ENCODE measurements at places on chromosomes 16 and 17. TPM values are rescaled to one million over a fixed set of nuclear protein-coding genes. Genes with fewer than 3 reads are reported as not detected.

- no peak for DNase-seq
- H3K27ac ChIP-seq: no peak overlapping the region
- H3K36me3 ChIP-seq: no peaks in the 10 kb centered on the region
- H3K4me1 ChIP-seq: peaks cover 15% of the 10 kb centered on the region
Observed at GRCh38 chr17:49978501-49978900, 9.5 kb downstream of the DLX4 start.

ERBB2 gene
- total RNA-seq: 92.5 TPM

FBXW10 gene
- total RNA-seq: 0.40 TPM

SLC5A11 gene
- total RNA-seq: not detected

DNA sequence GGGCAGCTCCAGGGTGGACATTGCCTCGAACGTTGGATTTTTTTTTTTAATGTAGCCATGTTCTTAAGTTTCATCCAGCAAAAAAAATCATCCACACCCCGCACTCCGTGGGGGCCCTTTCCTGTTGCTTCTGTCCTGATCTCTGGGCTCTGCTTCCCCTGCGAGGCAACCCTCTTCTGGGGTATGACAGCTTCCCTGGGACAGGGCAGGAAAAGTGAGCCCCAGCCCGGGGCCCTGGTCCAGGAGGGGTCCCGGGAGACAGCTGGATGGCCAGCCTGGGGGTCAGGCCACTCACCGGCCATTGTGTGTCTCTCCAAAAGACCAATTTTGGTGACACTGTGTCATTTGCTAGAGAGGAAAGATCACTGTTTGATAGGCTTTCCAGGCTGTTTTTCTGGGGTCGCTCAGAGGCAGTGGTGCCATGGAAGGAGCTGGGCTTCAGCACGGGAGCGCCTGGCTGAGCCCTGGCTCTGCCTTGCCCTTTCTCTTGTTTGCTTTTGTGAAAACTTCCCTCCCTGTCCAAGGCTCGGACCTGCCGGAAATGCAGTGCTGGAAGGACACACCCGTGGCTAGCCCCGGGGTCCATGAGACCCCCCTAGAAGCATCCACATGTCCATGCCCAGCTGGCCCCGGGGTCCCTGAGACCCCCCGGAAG lies 41.0 kb upstream of the CHMP6 start:
- H3K4me3 ChIP-seq: no peak overlapping the region
- H3K27ac ChIP-seq: no peak overlapping the region
- DNase-seq: no peak
- peaks cover 83% of the 10 kb centered on the region for H3K36me3 ChIP-seq

MT1G gene
- 1.7 TPM for total RNA-seq

- peaks cover 86% of the 10 kb centered on the region for H3K4me1 ChIP-seq
- H3K36me3 ChIP-seq: peaks cover 40% of the 10 kb centered on the region
- H3K27ac ChIP-seq: peak overlapping the region; percentile 33
- no peak overlapping the region for H3K4me3 ChIP-seq
- no peaks in the 10 kb centered on the region for H3K27me3 ChIP-seq
Observed at GRCh38 chr17:75478508-75478907, 22.1 kb downstream of the TMEM94 start.

GRCh38 chr16:1871974-1872635 lies at the start of gene MEIOB:
MEIOB (minus strand) TSS chr16:1872164; CDS start chr16:1868175, 3,989 bp downstream.
- no peaks in the 10 kb centered on the region for H3K36me3 ChIP-seq
- no peak within 1 kb of the TSS for H3K27ac ChIP-seq
- peaks cover 22% of the 10 kb centered on the region for H3K27me3 ChIP-seq
- peak; percentile 52 for DNase-seq

GRCh38 chr16:27405546-27406451 lies 3.8 kb downstream of the IL21R start:
- H3K4me3 ChIP-seq: no peak overlapping the region
- H3K36me3 ChIP-seq: no peaks in the 10 kb centered on the region
- H3K4me1 ChIP-seq: peaks cover 22% of the 10 kb centered on the region
- no peak overlapping the region for H3K27ac ChIP-seq

- H3K27ac ChIP-seq: no peak overlapping the region
- H3K36me3 ChIP-seq: peaks cover 9% of the 10 kb centered on the region
- peaks cover 31% of the 10 kb centered on the region for H3K4me1 ChIP-seq
- H3K4me3 ChIP-seq: peak overlapping the region; percentile 67
- peaks cover 7% of the 10 kb centered on the region for H3K27me3 ChIP-seq
Observed at GRCh38 chr17:63997341-63998048, 656 bp upstream of the PRR29 start.

DNA sequence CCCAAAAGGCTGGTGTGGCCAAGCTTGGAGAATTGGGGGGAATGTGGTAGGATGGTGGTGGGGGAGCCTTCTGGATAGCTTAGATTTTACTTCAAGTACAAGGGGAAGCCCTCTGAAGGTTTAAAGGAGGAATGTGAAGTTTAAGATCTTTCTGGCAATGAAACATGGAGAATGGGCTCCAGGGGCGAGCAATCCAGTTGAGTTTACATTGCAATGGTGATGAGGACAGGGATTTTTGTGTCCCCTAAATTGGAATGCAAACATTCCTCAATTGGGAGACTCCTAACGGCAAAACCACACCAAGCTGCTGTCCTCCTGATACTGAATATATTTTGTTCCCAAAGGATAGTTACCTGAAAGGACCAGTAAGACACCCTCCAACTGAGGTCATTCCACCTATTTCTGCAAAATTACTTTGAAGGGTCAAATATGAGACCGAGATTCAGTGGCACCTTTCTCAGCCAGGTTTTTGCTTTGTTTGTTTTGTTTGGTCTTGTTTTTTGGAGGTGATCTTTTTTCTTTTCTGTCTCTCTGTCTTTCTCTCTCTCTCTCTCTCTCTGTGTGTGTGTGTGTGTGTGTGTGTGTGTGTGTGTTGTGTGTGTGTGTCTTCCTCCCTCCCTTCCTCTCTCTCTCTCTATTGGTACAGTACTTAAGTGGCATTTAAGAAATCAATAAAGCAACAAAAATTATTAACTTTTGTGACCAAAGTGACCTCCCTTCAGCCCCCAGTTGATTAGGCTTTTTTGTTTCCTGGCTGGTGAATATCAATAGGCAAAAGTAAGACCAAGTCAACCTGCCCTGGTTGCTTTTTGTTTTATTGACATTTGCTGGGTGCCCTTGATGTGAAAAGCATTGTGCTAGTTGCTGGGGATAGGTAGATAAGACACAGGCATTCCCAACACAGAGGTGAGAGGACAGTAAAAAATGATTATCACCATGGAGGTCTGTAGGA lies 16.4 kb upstream of the TAT start:
- H3K4me3 ChIP-seq: no peak overlapping the region
- H3K27me3 ChIP-seq: no peaks in the 10 kb centered on the region
- H3K27ac ChIP-seq: no peak overlapping the region
- H3K36me3 ChIP-seq: no peaks in the 10 kb centered on the region
- H3K4me1 ChIP-seq: no peaks in the 10 kb centered on the region

GRCh38 chr16:598823-599739 lies 9.2 kb downstream of the RAB40C start:
- H3K27me3 ChIP-seq: no peaks in the 10 kb centered on the region
- H3K4me3 ChIP-seq: no peak overlapping the region
- DNase-seq: no peak

- no peak for DNase-seq
- H3K27me3 ChIP-seq: no peaks in the 10 kb centered on the region
- no peaks in the 10 kb centered on the region for H3K4me1 ChIP-seq
- no peaks in the 10 kb centered on the region for H3K36me3 ChIP-seq
Observed at GRCh38 chr17:51853857-51854256, 304.7 kb downstream of the CA10 start.

MILR1 gene
- 8.9 TPM for total RNA-seq

PRR35 gene
- total RNA-seq: not detected

DNA sequence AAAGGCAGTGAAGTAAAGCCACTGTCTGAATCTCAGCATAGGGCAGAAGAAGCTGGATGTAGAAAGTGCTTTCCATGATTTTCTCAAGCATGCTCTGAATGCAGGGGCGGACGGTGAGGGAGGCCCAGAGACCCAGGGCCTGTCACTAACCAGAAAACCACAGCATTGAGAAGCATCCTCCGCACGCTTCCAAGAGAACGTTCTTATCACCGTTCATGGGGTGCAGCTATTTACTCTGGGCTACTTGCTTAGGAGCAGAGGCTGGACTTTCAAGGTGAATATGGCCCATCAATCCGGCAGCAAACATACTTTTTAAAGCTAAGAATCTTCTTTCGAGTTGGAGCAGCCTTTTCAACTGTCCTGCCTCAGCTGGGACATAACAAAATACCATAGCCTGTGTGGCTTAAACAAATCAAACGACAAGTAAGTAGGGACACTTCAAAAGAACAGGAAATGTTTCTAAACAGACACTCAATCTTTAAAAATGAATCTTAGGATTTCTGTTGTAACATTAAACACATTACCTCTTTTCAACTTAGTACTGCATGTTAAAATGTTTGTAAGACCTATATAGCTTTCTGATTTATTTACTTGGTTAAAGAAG lies 46.5 kb upstream of the CDRT4 start:
- DNase-seq: no peak
- H3K27me3 ChIP-seq: no peaks in the 10 kb centered on the region
- H3K36me3 ChIP-seq: peaks cover 14% of the 10 kb centered on the region
- no peak overlapping the region for H3K4me3 ChIP-seq

DNA sequence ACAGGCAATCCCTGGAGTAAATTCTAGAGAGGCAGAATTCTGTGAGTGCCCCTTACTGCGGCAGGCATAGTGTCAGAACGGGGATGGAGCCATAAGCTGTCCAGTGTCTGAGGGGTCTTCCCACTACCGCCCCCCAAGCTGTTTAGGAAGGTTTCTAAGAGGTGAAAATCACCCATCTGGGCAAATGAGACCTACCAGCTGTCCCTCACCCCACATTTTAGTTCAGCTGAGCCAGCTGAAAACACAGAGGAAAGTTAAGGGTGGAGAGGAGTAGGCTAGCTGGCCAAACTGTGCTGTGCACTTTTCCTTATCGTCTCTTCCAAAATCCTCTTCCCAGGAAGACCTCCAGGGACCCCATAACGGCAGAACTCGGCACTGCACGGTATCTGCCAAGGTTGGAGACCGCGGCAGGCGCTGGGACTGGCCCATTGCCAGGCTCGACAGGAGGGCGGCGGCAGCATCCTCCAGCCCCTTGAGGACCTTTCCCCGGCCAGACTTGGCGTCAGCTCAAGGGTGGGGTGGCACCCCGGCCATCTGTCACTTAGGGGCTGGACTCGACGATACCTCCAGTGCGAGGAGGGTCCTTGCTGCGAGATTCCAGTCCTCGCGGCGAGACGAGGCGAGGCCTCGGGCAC lies 955 bp downstream of the ACLY start:
- H3K36me3 ChIP-seq: peaks cover 16% of the 10 kb centered on the region
- H3K27ac ChIP-seq: peak overlapping the region; percentile 96
- peak; percentile 71 for DNase-seq
- no peaks in the 10 kb centered on the region for H3K27me3 ChIP-seq

- H3K27me3 ChIP-seq: no peaks in the 10 kb centered on the region
- H3K36me3 ChIP-seq: peaks cover 90% of the 10 kb centered on the region
- no peak for DNase-seq
- H3K4me1 ChIP-seq: peaks cover 57% of the 10 kb centered on the region
- H3K27ac ChIP-seq: no peak overlapping the region
Observed at GRCh38 chr17:21005803-21006202, 37.0 kb downstream of the USP22 start.

- H3K27ac ChIP-seq: no peak overlapping the region
- H3K36me3 ChIP-seq: no peaks in the 10 kb centered on the region
- no peak overlapping the region for H3K4me3 ChIP-seq
- no peaks in the 10 kb centered on the region for H3K27me3 ChIP-seq
Observed at GRCh38 chr16:47886631-47887415, 269.0 kb downstream of the ABCC12 start.

KRTAP9-8 gene
- total RNA-seq: not detected

CHST5 gene
- 0.33 TPM for total RNA-seq

ZFPM1 gene
- total RNA-seq: 4.3 TPM

GRCh38 chr17:46163316-46163715 lies 29.9 kb downstream of the KANSL1 start:
- H3K4me3 ChIP-seq: no peak overlapping the region
- H3K27ac ChIP-seq: no peak overlapping the region
- no peak for DNase-seq
- no peaks in the 10 kb centered on the region for H3K27me3 ChIP-seq
- no peaks in the 10 kb centered on the region for H3K36me3 ChIP-seq

ALDOC gene
- 217 TPM for total RNA-seq

- no peak overlapping the region for H3K27ac ChIP-seq
- no peaks in the 10 kb centered on the region for H3K27me3 ChIP-seq
- no peak for DNase-seq
- peak overlapping the region; percentile 55 for H3K4me3 ChIP-seq
- H3K4me1 ChIP-seq: peaks cover 59% of the 10 kb centered on the region
Observed at GRCh38 chr17:81034168-81034777, 678 bp upstream of the BAIAP2 start.
